ENCODE measurements at places on chromosomes 3 and 15.

- no peak for DNase-seq
Measured at GRCh38 chr15:39709941-39710340, 72.7 kb downstream of the FSIP1 start.

DNA sequence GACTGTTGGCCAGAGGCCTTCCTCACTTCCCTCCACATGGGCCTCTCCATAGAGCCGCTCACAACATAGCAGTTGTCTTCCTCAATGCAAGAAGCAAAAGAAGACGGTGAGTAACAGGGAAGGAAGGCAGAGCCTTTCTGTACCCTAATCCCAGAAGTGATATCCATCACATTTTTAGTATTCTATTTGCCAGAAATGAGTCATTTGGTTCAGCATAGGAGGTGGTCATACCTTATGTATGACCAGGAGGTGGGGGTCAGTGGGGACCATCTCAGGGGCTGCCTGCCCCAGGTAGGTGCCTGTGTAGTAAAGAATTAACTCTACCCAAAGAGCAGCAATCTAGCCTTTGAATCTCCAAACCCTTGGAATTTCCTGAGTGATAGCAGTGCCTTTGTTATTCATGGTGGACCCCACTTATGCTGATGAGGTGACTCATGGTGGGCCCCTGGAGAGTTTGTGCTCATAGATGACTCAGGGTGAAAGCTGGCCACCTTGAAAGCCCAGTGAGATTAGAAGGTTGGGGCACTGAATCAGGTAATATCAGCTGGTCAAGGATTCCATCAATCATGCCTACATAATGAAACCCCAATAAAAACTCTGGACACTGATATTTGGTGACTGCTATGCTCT is 323.9 kb upstream of the IGF1R start:
- DNase-seq, result no peak

DNA sequence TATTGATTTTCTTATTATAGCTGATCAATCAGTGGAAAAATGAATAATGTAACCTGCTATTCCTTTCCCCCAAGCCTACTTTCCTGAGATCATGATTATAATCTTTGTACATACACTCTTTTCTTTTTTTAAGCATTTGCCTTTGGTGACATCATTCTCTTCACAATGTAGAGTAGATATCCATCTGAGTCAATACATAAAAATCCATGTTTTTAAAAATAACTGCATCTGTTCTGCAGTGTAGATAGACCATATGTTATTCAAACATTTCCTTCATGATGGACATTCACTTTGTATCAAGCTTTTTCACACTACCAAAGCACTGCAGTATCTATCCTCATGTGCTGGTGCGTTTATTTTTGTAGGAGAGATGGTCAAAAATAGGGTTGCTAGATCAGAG is 211.1 kb downstream of the PTPRG start:
- no peak for DNase-seq

- DNase-seq, result no peak
Measured at GRCh38 chr15:72217216-72217615, 13.8 kb downstream of the PKM start.

DNA sequence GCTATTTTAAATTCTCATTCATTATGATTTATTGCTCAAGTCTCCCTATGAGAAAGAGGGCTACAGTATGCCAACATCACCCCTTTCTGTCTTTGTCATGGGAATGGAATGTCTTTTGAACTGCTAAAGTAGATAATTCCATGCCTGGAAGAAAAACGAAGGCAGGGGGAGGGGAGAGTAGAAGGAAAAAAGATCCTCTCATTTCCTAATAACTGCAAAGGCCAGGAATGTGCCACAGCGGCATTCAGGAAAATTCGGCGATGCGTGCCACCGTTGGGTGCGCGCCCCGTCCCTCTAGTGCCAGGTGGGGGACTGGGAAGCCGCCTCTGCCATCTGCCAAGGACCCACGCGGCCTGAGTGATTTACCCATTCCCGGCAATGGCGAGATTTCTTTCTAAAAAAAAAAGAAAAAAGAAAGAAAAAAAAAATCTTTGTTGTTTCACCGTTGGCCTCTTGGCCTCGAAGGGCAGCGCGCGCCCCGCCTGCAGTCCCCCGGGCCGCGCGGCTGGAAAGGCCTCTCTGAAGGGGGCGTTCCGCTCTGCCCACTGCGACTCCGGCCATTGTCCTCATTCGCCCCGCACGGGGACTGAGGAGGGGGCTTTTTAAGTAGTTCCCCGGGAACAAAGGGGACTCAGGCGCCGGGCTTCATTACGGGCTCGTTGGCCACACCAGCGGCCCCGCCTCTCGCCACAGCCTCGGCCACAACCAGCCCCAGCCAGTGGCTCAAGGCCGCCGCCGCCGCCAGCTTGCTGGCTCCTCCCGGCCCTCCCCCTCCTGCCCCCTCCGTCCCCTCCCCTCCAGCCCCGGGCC is 54.5 kb downstream of the CPN2 start:
- peak; percentile 70 for DNase-seq

GRCh38 chr3:140686128-140686527 is 8.3 kb downstream of the TRIM42 start:
- DNase-seq, result no peak

DNA sequence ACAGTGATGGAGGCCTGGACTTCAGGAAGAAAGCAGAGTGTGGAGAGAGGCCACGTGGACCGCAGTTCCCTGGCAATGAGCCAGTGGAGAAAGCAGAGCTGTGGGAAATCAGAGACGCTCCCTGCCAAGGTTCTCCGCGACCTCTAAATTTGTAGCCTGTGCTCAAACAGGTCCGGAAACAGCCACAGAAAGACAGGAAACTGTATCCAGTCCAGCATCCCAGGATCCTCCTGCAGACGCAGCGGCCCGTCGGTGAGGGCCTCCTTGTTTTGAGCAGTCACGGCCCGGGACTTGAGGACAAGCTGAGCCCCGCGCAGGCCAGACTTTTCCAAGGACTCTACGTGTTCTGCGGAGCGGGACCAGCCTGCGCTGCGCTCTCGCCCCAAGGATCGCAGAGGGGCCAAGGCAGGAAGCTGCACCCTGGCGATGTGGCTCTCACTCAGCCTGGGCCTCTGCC is 22.3 kb downstream of the RPSA start:
- no peak for DNase-seq

- no peak for DNase-seq
Measured at GRCh38 chr15:69881302-69881670, 216.4 kb downstream of the TLE3 start.

Measured in MG63 (cell line).